ENCODE measurements at places on chromosomes 4 and X.

DNA sequence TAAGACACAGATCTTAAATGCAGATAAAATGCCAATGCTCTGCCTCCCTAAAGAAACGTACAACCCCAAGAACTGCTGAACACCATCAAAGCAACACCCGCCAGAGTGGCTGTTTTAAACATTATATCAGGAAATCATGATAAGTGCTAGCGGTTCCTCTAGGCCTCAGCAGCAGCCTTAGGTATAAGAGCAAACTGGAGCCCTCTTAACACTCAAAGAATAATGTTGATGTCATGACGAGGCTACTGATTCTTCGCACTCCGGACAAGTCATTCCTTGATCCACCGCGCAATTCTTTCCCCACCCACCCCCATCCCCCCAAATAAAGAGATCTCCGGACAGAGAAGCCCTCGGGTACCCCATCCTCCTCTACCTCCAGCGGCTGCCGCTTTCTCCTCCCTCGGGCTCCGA is 507 bp downstream of the LIN54 start:
- DNase-seq, result peak; percentile 33

- no peak for DNase-seq
Observed at GRCh38 chrX:64186974-64187761, 18.3 kb downstream of the AMER1 start.

DNA sequence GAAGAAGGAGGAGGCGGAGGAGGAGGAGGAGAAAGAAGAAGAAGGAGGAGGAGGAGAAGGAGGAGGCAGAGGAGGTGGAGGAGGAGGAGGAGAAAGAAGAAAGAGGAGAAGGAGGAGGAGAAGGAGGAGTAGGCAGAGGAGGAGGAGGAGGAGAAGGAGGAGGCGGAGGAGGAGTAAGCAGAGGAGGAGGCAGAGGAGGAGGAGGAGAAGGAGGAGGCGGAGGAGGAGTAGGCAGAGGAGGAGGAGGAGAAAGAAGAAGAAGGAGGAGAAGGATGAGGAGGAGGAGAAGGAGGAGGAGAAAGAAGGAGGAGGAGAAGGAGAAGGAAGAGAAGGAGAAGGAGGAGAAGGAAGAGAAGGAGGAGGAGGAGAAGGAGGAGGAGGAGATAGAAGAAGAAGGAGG is 19.9 kb downstream of the MRFAP1 start:
- no peak for DNase-seq

DNA sequence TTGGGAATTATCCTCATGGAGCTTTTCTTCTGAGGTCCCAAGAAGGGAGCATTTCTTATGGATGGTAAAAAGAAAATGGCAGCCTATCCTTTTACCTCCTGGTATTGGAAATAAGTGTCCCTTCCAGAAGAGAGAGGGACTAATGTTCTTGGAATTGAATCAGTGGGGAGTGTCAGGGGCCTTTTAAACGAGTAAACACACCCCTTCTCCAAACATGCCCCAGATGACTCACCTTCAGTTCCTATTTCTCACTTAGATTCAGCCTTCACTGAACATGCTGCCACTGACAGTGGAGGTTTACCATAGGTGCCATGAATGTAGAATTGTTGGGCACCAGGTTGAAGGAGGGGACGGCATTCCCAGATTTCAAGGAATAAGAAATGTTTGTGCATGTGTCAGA is 19.0 kb downstream of the MAGEC2 start:
- no peak for DNase-seq

DNA sequence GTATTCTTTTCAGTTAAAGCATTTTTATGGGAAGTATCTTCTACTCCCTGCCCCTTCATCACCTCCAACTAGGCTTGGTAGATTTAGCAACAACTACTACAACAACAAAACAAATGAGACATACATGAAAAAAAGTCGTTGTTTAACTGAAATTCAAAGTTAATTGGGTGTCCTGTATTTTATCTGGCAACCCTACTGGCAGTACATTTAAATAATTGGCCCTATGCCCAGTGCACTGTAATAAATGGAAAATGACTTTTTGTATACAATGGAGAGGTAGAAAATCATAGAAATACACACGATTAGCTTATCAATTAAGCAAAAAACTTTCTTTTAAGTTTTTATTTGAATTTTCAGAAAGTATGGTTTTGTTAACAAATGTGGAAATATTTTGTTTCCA is 21.4 kb upstream of the CLGN start:
- no peak for DNase-seq

- DNase-seq, result no peak
Observed at GRCh38 chr4:7427831-7428260, 6.9 kb downstream of the PSAPL1 start.

- DNase-seq, result no peak
Observed at GRCh38 chrX:27600686-27601085, 10.5 kb downstream of the DCAF8L2 start.

- DNase-seq, result no peak
Observed at GRCh38 chr4:51890760-51891159, 47.8 kb downstream of the DCUN1D4 start.

DNA sequence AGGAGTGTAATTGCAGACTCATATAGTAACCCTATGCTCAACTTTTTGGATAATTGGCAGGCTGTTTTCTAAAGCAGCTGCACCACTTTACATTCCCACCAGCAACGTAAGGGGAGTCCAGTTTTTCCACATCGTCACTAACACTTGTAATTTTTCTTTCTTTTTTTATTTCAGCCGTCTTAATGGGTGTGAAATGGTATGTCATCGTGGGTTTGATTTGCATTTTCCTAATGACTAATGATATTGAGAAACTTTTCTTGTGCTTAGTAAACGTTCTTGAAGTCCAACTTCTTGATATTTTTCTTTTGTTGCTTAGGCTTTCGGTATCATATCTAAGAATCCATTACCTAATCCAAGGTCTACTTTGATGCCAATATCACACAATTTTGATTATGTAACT is 95.3 kb upstream of the IL1RAPL1 start:
- DNase-seq, result no peak
